ENCODE measurements at places on chromosomes 5 and 9. TPM values are rescaled to one million over a fixed set of nuclear protein-coding genes. Genes with fewer than 3 reads are reported as not detected.

The PPP3R2 gene
- total RNA-seq, result 0.04 TPM

The HAPLN1 gene
- total RNA-seq, result 0.31 TPM

GRCh38 chr9:71515626-71516025 lies 252.7 kb downstream of the CEMIP2 start:
- peak; percentile 40 for DNase-seq

GRCh38 chr5:114050087-114050486 lies 311.8 kb upstream of the KCNN2 start:
- DNase-seq, result no peak

The MYOZ3 gene
- 7.7 TPM for total RNA-seq

The IL4 gene
- not detected for total RNA-seq

GRCh38 chr9:13447843-13448422 lies 168.4 kb upstream of the MPDZ start:
- peak; percentile 68 for DNase-seq
